ENCODE measurements at places on chromosomes 7 and 10. TPM values are rescaled to one million over a fixed set of nuclear protein-coding genes. Genes with fewer than 3 reads are reported as not detected.

Gene ZNF655
- total RNA-seq, result 106 TPM

DNA sequence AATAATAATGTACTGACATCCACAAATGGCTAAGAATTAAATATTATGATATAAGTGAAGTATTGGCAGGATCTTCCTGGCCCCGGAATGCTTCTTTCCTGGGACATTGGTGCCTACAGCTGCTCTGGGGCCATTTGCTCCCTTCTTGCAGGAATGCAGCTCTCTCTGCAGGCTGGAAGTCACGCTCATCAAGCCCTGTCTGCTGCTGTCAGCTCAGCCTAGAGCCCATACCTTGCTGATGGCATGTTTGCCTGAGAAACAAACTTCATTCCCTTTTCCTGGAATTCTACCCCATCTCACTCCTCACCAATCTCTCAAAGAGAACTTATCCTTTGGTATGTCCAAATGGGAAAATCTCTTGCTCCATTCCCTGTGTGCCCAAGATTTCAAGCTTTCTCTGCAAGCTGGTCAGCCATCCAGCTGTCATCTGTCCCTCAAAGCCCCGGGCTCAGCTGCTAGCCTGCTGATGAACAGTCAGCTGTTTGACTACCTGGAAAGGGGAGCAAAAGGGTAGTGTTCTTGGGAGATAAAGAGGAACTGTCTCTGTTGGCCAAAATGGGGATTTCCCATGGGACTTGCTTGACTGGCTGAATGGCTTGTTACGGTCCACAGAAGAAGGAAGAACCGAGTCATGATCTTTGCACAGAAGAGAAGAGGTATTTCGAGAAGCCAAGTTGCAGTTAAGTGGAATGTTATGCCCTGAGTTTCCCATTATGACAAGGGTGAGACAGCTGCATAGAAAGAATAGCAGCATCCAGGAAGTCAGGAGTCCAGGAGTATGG lies 12.0 kb upstream of the RASSF4 start:
- DNase-seq, result peak; percentile 88

- DNase-seq, result no peak
Measured at GRCh38 chr7:45064047-45064725, 24.6 kb downstream of the NACAD start.

DNA sequence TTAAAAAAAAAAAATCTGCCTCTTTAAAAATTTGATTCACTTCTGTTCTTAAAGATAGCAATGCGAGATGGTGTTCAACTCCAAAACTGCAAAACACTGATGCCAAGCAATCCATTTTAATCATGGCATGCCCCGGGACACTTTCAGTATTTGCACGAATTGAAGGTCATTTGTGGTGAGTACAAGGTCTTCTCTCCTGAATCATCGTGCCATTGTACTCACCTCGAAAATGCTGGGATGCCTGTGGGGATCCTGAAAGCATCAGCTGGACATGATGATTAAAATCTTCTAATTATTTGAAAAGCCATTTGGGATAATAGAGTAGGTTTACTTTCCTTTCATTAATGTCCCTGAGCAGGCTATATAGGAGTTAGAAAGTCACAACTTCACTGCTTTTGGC lies 125.1 kb upstream of the NRP1 start:
- no peak for DNase-seq

GRCh38 chr7:16356301-16356958 lies 64.9 kb downstream of the CRPPA start:
- DNase-seq, result no peak

- DNase-seq, result no peak
Measured at GRCh38 chr7:50533866-50534265, 31.3 kb downstream of the DDC start.

DNA sequence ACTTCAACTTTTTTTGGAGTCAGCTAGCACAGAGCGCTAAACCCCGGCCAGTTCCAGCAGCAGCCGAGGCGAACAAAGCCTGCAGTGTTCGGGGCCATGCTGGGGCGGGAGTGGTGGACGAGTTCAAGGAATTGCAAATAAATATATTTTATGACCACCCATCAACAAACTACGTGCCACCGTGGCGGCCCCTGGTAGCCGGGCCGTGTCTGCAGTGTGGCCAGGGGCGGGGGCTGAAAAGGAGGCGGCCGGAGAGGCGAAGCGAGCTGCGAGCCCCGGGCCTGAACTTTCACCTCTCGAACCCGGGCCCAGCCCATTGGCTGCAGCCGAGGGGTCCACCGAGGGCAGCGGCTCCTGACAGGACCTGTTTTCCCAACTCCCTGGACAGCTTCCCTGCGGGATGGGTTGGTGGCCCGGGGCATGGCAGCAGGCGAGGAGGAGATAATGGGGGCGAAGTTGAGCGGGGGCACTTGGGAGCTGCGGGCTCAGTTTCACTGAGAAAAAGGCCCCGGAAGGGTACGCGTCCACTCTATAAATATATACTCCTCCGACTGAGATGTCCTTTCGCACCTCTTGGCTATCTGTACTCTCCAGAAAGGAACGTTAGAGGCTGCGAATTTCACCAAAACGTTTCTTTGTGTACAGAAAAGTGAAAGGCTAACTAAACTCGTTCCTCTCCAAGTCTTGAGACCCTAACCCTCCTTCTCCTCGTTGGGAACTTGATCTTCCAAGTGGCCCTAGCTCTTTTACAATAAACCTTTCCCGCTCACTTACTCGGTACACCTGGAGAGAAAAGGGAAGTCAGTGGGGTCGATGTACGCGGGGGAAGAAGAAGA lies 164.6 kb upstream of the PPP1R3A start:
- peak; percentile 71 for DNase-seq

- no peak for DNase-seq
Measured at GRCh38 chr10:12538491-12538995, 189.2 kb downstream of the CAMK1D start.

GRCh38 chr10:121079226-121079625 lies 228.1 kb downstream of the WDR11 start:
- DNase-seq, result no peak

- no peak for DNase-seq
Measured at GRCh38 chr10:97428572-97428981, 2.6 kb downstream of the PGAM1 start.
